ENCODE measurements at places on chromosomes 7 and 10. TPM values are rescaled to one million over a fixed set of nuclear protein-coding genes. Genes with fewer than 3 reads are reported as not detected.

GRCh38 chr10:46526682-46527038, 29.8 kb downstream of the GPRIN2 start:
- no peak overlapping the region for H3K27ac ChIP-seq
- no peaks in the 10 kb centered on the region for H3K36me3 ChIP-seq
- DNase-seq: peak; percentile 26
- no peak overlapping the region for H3K4me3 ChIP-seq

- DNase-seq: no peak
- no peak overlapping the region for H3K27ac ChIP-seq
- H3K4me1 ChIP-seq: peaks cover 8% of the 10 kb centered on the region
- H3K36me3 ChIP-seq: no peaks in the 10 kb centered on the region
Measured at GRCh38 chr7:18680576-18680975, 185.0 kb downstream of the HDAC9 start.

- H3K27me3 ChIP-seq: peaks cover 29% of the 10 kb centered on the region
- DNase-seq: no peak
- no peaks in the 10 kb centered on the region for H3K4me1 ChIP-seq
- peaks cover 74% of the 10 kb centered on the region for H3K36me3 ChIP-seq
Measured at GRCh38 chr10:130263289-130263688, 127.1 kb downstream of the GLRX3 start.

DNA sequence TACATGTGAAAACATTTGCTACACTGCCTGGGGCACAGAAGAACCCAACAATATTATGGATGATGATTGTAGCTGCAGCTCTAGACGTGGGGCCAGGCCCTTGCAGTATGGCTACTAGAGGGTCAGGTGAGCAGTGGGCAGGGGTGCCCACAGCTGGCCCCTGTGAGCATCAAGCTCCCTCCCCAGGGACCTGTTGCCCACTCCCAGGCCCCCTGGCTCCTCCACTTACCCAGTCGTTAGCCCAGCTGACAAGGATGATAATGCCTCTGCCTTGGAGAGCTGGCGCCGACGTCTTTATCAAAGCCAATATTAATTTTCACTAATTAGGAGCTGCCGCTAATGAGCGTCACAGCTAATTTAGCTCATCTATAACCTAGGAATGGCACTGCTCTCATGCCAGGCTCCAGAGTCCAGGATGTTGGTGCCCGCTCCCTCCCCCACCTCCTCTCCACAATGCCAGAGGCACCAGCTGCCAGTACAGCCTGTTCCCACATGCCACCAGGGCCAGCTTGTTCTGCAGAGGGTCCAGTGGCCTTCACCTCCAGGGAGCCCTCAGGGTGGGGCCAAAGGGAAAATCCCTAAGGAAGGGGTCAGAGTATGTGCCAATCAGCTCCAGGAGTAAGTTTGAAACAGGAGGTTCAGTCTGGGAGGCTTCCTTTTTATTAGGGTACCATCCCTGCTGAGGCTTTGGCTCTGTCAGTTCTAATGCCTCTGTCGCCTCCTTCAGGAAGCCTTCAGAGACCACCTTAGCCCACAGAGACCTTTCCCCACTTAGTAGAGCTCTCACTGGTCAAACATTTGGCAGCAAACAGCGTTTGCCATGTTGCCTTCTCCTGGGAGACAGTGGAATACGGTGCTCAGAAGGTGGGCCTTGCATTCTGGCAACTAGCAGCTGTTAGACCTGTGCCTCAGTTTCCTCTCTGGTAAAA, 77.2 kb downstream of the CDH23 start:
- peaks cover 10% of the 10 kb centered on the region for H3K4me1 ChIP-seq
- H3K27me3 ChIP-seq: no peaks in the 10 kb centered on the region
- H3K4me3 ChIP-seq: no peak overlapping the region

GRCh38 chr10:101050208-101051069, 11.3 kb upstream of the KAZALD1 start:
- no peak overlapping the region for H3K27ac ChIP-seq
- peaks cover 67% of the 10 kb centered on the region for H3K27me3 ChIP-seq
- peaks cover 41% of the 10 kb centered on the region for H3K4me1 ChIP-seq
- peak; percentile 95 for DNase-seq
- H3K36me3 ChIP-seq: peaks cover 3% of the 10 kb centered on the region

DNA sequence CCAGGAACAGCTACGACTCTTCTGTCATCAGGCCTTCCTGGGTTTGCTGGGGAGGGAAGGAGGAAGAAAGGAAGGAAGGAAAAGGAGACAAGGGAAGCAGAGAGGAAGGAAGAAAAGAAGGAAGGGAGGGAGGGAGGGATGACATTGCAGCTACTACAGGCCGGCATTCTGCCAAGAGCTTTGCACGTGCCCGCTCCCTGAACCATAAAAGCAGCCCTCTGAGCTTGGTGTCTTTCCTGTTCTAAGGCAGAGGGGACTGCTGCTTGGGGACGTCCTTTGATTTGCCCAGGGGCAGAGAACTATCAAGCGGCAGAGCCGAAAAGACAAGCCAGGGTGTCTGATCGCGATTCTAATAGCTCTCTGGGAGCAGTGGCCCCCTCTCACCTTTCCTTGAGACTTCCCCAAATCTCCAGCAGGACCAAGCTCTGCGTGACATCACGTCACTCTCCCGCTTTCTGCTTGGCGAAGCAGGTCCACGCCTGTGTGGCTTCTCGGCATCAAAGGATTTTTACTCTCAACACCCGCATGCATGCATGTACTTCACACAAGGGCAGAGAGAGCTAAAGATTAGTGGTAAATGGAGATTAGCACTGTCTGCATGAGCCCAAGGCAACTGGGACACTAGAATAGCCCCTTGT, 167.8 kb upstream of the AUTS2 start:
- H3K36me3 ChIP-seq: no peaks in the 10 kb centered on the region
- H3K4me3 ChIP-seq: peak overlapping the region; percentile 4
- peaks cover 15% of the 10 kb centered on the region for H3K4me1 ChIP-seq
- no peak overlapping the region for H3K27ac ChIP-seq

GRCh38 chr7:91850455-91850854, 30.0 kb downstream of the MTERF1 start:
- H3K4me1 ChIP-seq: no peaks in the 10 kb centered on the region
- no peak overlapping the region for H3K4me3 ChIP-seq
- H3K36me3 ChIP-seq: no peaks in the 10 kb centered on the region
- DNase-seq: no peak

- H3K27me3 ChIP-seq: no peaks in the 10 kb centered on the region
- H3K27ac ChIP-seq: no peak overlapping the region
- H3K4me1 ChIP-seq: peaks cover 21% of the 10 kb centered on the region
- H3K4me3 ChIP-seq: no peak overlapping the region
- DNase-seq: no peak
Measured at GRCh38 chr7:143514487-143514886, 36.8 kb downstream of the TAS2R41 start.

DNA sequence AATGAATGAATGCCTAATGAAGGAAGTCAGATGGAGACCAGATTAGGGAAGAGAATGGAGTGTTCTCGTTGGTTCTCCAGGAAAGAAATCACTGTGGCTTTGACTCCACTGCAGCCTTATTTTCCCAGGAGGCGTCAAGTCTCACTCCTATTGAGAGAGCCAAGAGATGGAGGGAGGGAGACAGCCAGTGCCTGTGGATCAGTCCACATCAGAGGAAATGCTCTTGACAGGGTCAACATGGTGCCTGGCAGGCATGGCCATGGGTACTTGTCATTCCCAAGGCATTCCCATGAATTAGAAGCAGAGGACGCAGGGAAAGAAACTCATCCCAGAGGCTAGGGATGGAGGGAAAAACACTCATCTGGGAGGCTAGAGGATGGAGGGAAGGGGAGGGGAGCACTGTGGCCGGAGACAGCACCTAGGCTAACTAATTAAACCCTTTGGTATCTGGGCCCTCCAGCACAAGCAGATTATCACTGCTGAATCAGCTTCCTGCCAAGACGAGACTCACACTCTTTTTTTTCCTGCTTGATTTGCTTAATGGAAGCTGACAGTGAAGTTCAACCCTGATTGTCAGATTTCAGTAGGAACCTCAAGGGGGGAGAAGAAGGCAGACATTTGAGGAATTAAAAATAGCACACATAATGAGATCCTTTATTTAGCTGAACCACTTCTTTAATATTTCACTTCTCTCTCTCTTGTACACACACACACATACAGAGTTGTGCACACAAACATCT, 1233.2 kb upstream of the AUTS2 start:
- DNase-seq: no peak
- H3K27ac ChIP-seq: no peak overlapping the region
- H3K4me3 ChIP-seq: no peak overlapping the region
- H3K27me3 ChIP-seq: no peaks in the 10 kb centered on the region
- peaks cover 4% of the 10 kb centered on the region for H3K36me3 ChIP-seq

GRCh38 chr7:82481499-82482097, 38.0 kb upstream of the CACNA2D1 start:
- H3K27me3 ChIP-seq: no peaks in the 10 kb centered on the region
- H3K27ac ChIP-seq: no peak overlapping the region
- peaks cover 6% of the 10 kb centered on the region for H3K36me3 ChIP-seq
- DNase-seq: no peak
- no peaks in the 10 kb centered on the region for H3K4me1 ChIP-seq
- H3K4me3 ChIP-seq: no peak overlapping the region

DNA sequence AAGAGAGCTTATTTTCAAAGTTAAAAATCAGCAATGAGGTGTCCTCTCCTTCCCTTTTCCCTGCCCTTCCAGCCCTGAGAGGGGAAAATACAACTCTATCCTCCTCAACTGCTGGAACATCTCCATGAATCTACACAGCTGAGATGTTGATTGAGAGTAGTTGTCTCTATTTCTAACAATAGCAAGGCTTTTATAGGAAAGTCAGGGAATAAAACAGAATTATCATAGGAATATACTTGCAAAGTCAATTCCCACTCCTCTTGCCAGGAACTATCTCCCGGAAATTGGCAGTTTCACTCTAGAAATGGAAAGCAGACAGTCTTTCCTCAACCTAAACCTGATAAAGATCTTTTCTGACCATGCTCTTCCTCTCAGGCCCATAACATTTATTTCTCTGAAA, 8.8 kb downstream of the HGF start:
- DNase-seq: no peak
- H3K4me3 ChIP-seq: no peak overlapping the region

GRCh38 chr7:51259766-51260165, 56.8 kb downstream of the COBL start:
- peaks cover 39% of the 10 kb centered on the region for H3K4me1 ChIP-seq
- H3K4me3 ChIP-seq: no peak overlapping the region
- H3K36me3 ChIP-seq: no peaks in the 10 kb centered on the region

DNA sequence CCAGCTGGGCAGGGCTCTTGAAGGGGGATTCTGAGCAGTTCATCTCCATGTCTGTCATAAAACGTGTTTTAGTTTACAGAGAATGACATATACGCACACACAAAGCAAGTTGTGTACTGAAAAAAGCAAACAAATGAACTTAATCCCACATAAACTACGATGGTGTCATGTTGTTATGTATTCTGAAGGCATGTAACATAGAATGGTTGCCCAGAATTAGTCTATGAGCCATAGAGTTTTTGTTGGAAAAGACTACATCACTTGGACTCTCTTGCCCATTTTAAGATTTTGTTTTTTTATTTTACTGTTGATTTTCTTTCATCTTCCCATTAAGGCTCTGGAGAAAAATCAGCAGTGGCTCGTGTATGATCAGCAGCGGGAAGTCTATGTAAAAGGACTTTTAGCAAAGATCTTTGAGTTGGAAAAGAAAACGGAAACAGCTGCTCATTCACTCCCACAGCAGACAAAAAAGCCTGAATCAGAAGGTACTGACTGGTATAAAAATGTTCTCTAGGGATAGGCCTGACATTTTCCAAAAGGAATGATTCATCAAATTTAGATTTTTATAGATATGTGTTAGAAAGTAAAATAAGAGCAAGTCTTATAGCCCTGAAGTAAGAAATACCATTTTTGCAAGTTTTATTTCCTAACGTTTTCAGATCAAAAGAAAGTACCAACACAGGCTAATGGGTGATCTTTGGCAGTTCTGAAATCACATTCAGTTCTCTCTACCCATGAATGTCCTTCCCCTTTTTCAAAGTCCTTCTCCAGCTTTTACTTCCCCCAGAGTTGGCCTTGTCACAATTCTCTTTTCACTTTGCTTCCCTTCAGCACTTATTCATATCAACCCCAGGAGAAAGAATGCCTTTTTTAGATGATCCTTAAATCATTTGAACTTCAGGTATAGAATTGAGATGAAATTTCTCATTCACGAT, 18.9 kb downstream of the CEP55 start:
- no peaks in the 10 kb centered on the region for H3K27me3 ChIP-seq
- H3K36me3 ChIP-seq: peaks cover 55% of the 10 kb centered on the region
- H3K27ac ChIP-seq: no peak overlapping the region
- no peak for DNase-seq
- H3K4me3 ChIP-seq: no peak overlapping the region
- H3K4me1 ChIP-seq: peaks cover 5% of the 10 kb centered on the region

GRCh38 chr10:74033702-74034101, 35.8 kb downstream of the VCL start:
- peaks cover 12% of the 10 kb centered on the region for H3K36me3 ChIP-seq
- H3K27me3 ChIP-seq: no peaks in the 10 kb centered on the region
- H3K4me3 ChIP-seq: no peak overlapping the region
- H3K4me1 ChIP-seq: peaks cover 58% of the 10 kb centered on the region
- peak overlapping the region; percentile 59 for H3K27ac ChIP-seq

- H3K36me3 ChIP-seq: no peaks in the 10 kb centered on the region
- no peak for DNase-seq
- H3K27ac ChIP-seq: no peak overlapping the region
- H3K4me1 ChIP-seq: no peaks in the 10 kb centered on the region
- H3K27me3 ChIP-seq: no peaks in the 10 kb centered on the region
Measured at GRCh38 chr7:130845581-130846085, 111.6 kb upstream of the KLF14 start.

DNA sequence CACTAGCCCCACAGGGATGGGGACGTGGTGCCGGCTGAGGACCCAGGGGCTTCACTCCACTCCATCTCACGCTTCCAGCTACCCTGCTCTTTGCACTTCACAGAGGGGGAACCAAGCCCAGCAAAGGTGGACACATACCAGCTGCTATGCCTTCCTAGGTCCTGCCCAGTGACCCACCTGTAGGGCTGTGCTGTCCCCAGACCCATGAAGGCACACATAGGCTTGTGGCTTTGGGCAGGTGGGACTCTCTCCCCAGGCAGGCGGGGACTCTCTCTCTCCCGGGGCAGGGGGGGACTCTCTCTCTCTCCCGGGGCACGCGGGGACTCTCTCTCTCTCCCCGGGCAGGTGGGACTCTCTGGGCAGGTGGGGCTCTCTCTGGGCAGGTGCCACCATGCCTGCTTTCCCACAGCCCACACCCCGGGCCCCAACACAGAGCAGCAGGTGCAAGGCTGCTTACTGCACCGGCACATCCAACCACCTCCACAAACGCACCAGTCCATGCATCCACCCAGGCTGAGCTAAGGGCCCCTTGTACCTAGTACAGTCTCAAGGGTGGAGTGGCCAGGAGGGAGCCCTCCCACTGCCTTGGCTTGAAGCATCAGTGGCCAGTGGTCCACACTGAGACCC, 13.8 kb upstream of the GPR146 start:
- H3K4me1 ChIP-seq: peaks cover 7% of the 10 kb centered on the region
- no peak overlapping the region for H3K4me3 ChIP-seq
- H3K27ac ChIP-seq: peak overlapping the region; percentile 90
- no peak for DNase-seq
- peaks cover 11% of the 10 kb centered on the region for H3K36me3 ChIP-seq
- peaks cover 4% of the 10 kb centered on the region for H3K27me3 ChIP-seq

- H3K36me3 ChIP-seq: no peaks in the 10 kb centered on the region
- H3K27me3 ChIP-seq: 0 out of 2 replicates have a peak, but pooled peaks cover 3% of the 10 kb centered on the region
- no peak for DNase-seq
- H3K4me3 ChIP-seq: peak overlapping the region; percentile 93
- peaks cover 26% of the 10 kb centered on the region for H3K4me1 ChIP-seq
Measured at GRCh38 chr10:27242951-27243551, 2.5 kb upstream of the ACBD5 start.

- no peak overlapping the region for H3K27ac ChIP-seq
- no peaks in the 10 kb centered on the region for H3K4me1 ChIP-seq
- no peak for DNase-seq
- H3K27me3 ChIP-seq: peaks cover 4% of the 10 kb centered on the region
- H3K36me3 ChIP-seq: peaks cover 67% of the 10 kb centered on the region
Measured at GRCh38 chr10:131169146-131169545, 142.4 kb downstream of the TCERG1L start.

UTF1 gene
- 140 TPM for total RNA-seq

LEP gene
- not detected for total RNA-seq

FAS gene
- total RNA-seq: 2.1 TPM

CARD11 gene
- 35.5 TPM for total RNA-seq

GATA3 gene
- total RNA-seq: 0.72 TPM

MDFIC gene
- total RNA-seq: 7.4 TPM

All from WTC11 (cell line).